Tibial nerve (tissue), 4 donors: ENCODE measurements at places on chromosomes 2 and 18. TPM values are rescaled to one million over a fixed set of nuclear protein-coding genes. Genes with fewer than 3 reads are reported as not detected.

The ZEB2 gene
- total RNA-seq = 166 TPM

The ANKRD30B gene
- total RNA-seq = 7.2 TPM

The FRZB gene
- total RNA-seq = 12.8 TPM

The BMP10 gene
- total RNA-seq = not detected

The KHK gene
- 12.2 TPM for total RNA-seq

DNA sequence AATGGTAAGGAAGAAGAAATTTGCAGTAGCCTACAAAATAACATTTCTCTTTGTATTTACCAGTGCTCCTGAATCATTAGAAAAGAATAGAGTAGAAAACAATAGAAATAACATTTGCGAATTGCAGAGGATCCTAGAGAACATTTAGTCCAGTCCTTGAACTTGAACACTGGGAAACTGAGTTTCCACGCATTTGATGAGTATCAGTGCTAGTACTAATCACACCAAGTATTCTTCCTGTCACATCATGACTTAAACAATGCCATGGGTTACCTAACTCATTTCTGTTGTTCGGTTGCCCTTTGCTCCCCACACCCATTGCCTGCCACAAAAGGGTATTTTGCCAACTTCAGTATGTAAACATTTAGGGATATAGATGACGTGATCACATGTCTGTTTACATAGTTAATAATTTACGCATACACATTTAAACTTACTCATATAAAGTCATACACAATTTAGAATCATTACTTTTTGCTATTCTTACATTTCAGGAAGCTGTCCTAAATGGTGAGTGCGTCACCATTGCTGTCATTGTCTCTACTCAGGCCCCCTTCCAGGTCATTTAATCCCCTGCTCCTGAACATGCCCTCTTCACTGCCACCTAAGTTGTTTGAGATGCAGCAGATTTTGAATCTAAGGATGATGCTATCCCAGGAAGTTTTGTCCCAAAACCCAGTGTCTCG is 42.3 kb downstream of the CRIM1 start:
- no peak overlapping the region for H3K27ac ChIP-seq
- DNase-seq = no peak
- H3K4me3 ChIP-seq = no peak overlapping the region
- no peaks in the 10 kb centered on the region for H3K36me3 ChIP-seq
- no peaks in the 10 kb centered on the region for H3K27me3 ChIP-seq

- no peaks in the 10 kb centered on the region for H3K27me3 ChIP-seq
- H3K36me3 ChIP-seq = no peaks in the 10 kb centered on the region
- H3K27ac ChIP-seq = no peak overlapping the region
- H3K4me3 ChIP-seq = no peak overlapping the region
- no peak for DNase-seq
Measured at GRCh38 chr2:36079793-36080192, 275.8 kb upstream of the CRIM1 start.

GRCh38 chr2:74228772-74229171 is 30.4 kb downstream of the MTHFD2 start:
- no peak overlapping the region for H3K27ac ChIP-seq
- no peak overlapping the region for H3K4me3 ChIP-seq
- no peak for DNase-seq
- no peaks in the 10 kb centered on the region for H3K27me3 ChIP-seq
- H3K36me3 ChIP-seq = peaks cover 74% of the 10 kb centered on the region
- H3K4me1 ChIP-seq = no peaks in the 10 kb centered on the region

DNA sequence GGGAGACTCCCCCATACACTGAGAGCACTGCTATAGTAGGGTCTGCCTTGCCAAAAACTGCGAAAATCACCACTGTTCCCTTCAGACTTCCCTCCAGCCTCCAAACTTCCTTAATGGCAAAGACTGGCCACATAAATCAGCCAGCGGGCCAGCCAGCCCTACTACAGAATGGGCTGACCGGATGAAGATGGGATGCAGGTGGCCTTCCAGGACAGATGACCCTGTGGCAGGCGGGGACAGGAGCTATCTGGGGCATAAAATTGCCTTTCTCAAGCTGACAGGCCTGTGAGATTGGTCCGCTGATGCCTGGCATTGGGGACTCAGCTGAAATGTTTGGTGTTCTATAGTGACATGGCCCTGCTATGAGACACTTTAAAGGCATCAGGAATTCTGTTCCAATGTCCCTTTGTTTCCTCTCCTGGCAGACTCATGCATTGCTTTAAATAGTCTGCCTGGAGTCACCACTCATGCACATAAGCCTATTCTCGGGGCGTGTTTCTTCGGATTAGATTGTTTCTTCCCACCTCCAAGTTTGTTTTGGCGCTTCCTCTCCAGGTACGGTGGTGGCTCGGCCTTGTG is 135.9 kb downstream of the ALPK2 start:
- H3K36me3 ChIP-seq = no peaks in the 10 kb centered on the region
- no peak for DNase-seq
- peaks cover 8% of the 10 kb centered on the region for H3K4me1 ChIP-seq
- no peaks in the 10 kb centered on the region for H3K27me3 ChIP-seq
- H3K27ac ChIP-seq = no peak overlapping the region

DNA sequence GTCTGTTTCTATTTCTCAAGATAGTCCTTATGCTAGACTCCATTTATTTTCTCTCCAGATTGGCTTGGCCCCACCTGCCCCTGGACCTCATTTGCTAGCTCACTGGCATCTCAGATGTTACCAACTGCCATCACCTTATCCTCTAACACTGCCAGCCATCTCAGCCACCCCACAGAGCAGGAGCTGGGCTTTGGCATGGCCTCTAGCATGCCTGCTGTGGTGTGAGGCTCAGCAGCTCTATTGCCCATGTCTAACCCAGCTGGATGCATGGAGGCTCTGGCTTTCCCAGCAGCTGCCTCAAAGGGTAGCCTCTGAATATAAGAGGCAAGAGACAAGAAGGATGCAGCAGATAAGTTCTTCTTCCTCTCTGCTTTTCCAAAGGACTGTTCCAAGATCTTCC is 373.4 kb downstream of the TNS1 start:
- no peaks in the 10 kb centered on the region for H3K36me3 ChIP-seq
- H3K4me1 ChIP-seq = no peaks in the 10 kb centered on the region
- H3K27ac ChIP-seq = no peak overlapping the region
